Fibroblast of skin of scalp (primary cell): ENCODE measurements at places on chromosomes 7 and 10.

DNA sequence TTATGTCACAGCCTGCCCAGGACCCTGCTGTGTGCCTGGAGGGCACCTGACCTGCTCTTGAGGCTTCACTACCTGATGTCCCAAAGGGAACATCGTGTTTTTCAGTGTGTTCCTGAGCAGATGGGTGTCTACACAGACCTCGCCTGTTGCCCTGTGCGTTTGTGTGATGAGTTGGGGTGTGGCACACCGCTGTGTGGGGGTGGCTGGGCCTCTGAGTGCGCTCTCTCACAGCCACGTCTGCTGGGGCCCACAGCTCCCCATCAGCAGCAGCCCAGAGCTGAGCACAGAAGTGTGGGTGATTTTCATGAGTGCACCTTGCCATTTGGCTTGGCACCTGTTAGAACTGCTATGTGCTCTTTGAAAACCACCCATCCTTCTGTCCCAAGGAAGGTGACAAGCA lies 121.5 kb downstream of the NKX6-2 start:
- DNase-seq, result no peak

DNA sequence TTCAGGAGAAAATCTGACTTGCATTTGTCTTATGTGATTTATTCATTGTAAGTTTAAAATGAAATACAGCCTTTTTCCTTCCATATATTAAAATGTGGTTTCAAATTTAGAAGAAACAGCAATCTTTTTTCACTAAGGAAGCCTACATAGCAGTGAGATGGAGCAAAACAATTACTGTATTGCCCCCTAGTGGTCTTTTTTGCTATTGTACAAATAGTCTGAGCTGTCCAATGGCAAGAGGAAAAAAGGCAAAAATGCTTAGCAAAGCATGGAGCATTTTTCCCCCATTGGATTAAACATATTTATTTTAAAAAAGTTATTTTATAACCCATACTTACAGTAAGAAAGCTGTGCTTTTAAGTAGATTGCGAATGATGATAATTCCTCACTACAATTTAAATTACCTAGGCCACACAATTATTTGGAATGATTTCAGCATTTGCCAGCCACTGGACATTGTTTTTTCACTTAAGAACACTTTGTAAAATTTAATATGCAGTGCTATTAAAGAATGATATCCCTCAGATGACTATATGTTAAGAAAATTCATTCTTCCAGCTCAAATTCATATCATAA lies 119.5 kb downstream of the CPED1 start:
- DNase-seq, result peak; percentile 78

DNA sequence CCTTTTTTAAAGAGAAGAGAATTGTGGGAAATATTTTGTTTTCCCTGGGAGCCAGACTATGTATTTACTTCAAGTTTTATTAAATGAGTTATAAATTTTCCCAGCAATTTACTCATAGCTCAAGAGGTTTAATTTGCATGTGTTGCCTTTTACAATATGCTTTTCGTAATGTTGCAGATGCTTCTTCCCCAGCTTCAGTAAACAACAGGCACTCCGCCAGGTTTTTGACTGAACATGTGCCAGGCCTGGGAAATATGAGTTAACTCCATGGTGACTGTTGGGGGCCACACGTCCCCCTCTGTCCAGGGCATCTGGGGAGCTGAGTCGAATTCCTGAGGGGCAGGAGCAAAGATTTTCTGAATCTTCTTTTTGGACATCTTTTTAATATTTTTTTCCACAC lies 545.7 kb downstream of the LRMDA start:
- DNase-seq, result no peak

DNA sequence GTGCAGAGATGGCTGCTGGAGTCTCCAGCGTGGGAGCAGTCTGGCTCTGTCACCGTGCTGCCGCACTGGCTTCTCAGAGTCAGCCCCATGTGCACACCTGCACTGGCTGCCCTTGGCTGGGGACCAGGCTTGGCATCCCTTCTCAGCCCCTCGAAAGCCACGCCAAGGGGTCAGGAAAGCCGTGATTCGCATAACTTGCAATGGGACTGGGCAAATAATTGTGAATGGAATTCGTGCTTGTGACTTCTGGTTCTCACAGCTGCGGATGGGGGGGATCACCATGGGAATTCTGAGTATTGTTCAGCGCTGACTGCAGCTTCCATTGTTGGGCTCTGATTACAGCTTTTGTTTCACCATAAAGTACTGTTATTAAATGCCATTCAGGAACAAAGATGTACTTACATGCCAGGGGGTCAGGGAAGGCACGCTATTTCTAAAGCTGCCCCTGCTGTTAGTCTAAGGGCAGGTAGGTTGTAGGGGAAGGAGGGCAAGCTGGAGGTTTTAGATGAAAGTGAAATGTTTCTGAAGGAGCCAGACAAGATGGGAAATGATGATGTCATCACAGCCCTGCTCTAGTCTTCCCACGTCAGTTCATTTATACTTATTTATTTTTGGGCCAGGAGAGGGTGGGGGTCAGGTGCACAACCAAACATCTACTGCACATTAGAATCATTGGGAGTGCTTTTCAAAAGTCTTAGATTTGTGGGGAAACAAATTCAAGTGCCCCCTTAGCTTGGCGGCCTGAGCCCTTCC lies 5.8 kb upstream of the PLEKHA1 start:
- DNase-seq, result no peak

DNA sequence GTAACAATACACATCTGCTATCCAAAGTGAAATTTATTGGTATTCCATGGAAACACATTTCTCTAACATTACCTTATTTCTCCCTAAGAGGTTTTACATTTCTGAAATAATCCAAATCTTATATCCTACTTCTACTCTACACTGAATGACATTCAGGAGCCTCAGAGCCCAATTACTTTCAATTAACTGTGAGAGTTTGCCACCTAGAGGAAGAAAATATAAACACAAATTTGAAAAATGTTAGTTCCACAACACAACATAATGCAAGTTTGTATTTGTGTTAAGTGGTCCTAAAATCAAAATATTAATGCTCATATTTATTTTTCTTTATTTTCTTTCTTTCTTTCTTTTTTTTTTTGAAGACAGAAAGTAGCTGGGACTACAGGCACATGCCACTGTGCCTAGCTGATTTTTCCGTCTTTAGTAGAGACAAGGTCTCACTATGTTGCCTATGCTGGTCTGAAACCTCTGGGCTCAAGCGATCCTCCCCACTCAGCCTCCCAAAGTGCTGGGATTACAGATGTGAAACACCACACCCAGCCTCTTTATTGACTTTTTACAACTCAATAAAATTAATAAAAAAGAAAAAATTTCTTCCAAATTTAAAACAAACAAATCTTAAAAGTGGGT lies 46.0 kb downstream of the ATAD1 start:
- peak; percentile 32 for DNase-seq

- DNase-seq, result no peak
Observed at GRCh38 chr7:112428715-112429114, 21.5 kb upstream of the IFRD1 start.

DNA sequence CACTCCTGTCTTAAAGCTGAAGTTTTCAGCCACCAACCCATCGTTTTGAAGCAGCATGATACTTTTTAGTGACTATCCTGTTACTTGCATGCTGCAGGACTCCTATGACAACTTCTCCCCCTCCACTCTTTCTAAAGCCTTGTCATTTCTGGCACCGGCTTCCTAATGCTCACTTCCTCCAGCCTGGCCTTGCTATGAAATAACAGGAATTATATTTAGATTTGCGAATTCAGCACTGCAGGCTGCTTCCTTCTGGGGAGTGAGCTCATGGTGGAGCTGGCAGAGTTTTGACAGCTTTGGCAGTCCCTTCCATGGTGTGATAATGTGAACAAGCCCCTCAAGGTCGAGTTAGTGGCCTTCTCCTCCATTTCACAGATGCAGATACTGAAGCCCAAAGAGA lies 13.4 kb downstream of the BLNK start:
- no peak for DNase-seq

GRCh38 chr7:133797818-133798520 lies 329.2 kb upstream of the LRGUK start:
- no peak for DNase-seq

DNA sequence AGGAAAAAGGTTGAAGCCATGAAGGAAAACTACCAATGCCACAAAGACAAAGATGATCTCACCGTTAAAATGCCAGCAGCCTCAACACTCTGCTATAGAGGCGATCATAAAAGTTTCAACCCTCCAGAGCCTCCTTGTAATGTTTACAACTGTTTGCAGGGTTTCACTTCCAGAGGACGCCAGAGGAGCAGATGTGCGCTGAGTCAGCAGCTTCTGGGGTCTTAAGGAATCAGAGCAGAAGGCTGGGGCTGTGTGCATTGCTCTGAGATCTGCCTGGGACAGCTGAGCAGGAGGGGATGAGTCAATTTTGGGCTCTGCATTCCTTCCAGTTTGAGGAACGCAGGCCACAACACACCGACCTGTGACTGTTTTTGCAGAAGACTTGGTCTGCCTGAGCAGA lies 98.3 kb downstream of the TMEM130 start:
- peak; percentile 92 for DNase-seq
